ENCODE measurements at places on chromosomes 2 and 18.

DNA sequence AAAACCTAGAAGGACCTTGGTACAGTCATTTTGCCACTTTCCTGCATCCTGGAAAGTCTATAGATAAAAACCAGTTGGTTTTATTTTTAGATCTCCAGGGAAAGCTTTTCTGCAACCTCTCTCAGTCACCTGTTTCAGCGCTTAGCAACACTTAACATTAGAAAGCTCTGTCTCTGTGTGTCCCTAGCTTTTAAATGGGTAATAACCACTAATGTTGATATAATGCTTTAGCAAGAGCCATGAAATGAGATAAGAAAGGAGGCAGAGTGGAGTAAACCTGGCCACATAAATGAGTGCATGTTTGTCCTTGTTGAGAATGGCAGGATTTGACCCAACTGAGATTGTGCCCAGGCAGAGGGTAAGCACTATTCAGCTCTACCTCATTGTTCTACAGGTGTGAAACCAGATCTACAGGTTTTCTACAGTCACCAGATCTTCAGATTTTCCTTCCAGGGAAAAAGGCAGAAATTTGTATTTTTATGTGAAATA, 44.8 kb downstream of the MARCHF4 start:
- DNase-seq = no peak

DNA sequence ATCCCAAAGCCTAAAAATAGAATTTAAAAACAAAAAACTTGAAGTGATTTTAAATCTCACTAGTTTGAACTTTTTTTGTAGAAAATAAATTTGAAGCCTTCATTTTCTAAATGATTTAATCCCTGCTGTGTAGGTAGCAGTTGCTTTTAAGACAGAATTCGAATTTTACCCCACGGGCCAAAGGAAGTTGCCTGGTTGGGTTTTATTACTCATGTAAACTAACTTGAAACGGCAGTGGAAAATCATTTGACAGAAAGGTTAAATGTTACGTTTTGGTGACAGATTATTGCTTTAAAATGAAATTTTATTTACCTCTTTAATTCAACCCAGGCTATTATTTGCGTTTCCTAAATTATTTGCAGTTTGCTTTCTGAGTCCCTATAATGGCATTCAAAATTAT, 2.0 kb downstream of the MAPRE2 start:
- DNase-seq = no peak

DNA sequence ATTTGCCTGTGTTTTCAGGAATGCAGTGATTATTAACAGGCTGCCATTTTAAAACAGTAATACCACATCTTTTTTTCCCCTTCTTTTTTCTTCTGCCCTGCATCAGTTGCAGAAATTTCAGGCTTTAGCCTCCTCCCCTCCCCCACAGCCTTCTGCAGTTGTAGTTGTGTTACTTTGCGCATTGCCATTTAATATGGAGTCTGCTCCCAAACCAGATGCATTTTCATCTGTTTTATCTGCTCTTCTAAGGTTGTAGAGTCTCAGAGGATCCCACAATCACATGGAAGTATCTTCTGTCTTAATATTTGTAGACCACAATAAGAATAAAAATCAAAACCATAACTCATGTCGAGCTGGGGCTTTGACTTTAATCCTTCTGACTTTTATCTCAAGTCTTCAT, 3.8 kb downstream of the ASXL3 start:
- DNase-seq = no peak

- DNase-seq = no peak
Observed at GRCh38 chr2:195092341-195092740, 564.7 kb upstream of the SLC39A10 start.

GRCh38 chr2:210189452-210190138, 18.4 kb upstream of the KANSL1L start:
- no peak for DNase-seq

GRCh38 chr2:27735263-27735904, 36.1 kb upstream of the MRPL33 start:
- peak; percentile 54 for DNase-seq

DNA sequence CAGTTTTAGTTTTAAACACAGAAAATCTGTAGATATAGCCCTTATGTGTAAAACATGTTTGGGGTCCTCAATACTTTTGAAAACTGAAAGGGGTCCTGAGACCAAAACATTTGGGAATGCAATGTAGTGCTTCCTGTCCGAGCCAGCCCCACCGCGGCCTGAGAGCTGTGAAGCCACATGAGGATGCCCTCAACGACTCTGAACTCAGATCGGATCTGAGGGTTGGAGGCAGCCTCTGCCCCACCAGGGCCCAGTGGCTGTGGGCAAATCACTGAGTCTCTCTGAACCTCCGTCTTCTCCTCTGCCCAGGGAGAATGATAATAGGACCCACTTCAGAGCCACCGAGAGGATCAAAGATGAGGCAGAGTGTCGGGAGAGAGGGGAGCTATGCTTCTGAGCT, 33.4 kb upstream of the HPCAL1 start:
- no peak for DNase-seq

GRCh38 chr2:240788482-240788881, 31.5 kb downstream of the KIF1A start:
- no peak for DNase-seq

GRCh38 chr2:191432121-191432520, 186.9 kb downstream of the MYO1B start:
- no peak for DNase-seq

GRCh38 chr18:49464718-49465598, 4.5 kb upstream of the DYM start:
- peak; percentile 23 for DNase-seq

- DNase-seq = peak; percentile 47
Observed at GRCh38 chr2:152348388-152348787, 13.4 kb downstream of the FMNL2 start.

- no peak for DNase-seq
Observed at GRCh38 chr2:37636381-37637066, 34.9 kb downstream of the CDC42EP3 start.

- no peak for DNase-seq
Observed at GRCh38 chr18:76765649-76766048, 56.7 kb upstream of the ZNF236 start.

GRCh38 chr2:8761529-8762164, 75.8 kb downstream of the KIDINS220 start:
- peak; percentile 42 for DNase-seq

GRCh38 chr2:20596973-20597859, 53.7 kb downstream of the HS1BP3 start:
- peak; percentile 58 for DNase-seq

GRCh38 chr2:152428800-152429582, 94.0 kb downstream of the FMNL2 start:
- DNase-seq = no peak

- DNase-seq = no peak
Observed at GRCh38 chr2:132438691-132439090, 22.1 kb downstream of the GPR39 start.

- DNase-seq = no peak
Observed at GRCh38 chr2:237280939-237281338, 133.0 kb downstream of the COL6A3 start.

DNA sequence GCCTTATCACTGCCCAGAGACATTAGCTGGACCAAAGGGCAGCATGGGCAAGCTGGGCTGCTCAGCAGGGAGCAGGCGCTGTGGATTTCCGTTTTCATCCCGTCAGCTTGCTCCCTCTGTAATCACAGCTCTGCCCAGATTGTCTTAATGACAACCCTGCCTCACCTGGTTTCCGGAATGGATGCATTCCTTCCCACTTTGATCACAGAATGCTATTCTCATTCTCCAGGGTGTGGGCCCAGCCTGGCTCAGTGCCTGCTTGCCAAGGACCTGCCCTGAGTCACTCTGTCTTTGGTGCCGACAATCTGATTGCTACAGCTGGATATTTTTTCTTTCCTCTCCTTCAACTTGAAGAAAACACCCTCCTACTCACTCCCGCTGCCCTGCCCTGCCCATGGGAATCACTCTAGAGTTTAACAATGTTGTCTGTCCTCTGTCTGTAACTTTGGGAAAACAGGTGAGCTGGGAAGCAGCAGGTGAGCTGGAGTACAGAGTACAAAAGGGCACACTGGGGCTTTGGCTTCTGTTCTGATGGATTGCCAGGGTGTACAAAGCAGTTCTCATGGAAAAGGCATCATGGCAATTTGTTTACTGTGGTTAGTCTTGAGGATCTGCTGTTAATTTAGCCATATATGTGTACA, 27.2 kb upstream of the FAM136A start:
- no peak for DNase-seq

GRCh38 chr2:65317841-65318240, 90.2 kb downstream of the ACTR2 start:
- DNase-seq = no peak

- no peak for DNase-seq
Observed at GRCh38 chr2:40364151-40364874, 87.6 kb downstream of the SLC8A1 start.

DNA sequence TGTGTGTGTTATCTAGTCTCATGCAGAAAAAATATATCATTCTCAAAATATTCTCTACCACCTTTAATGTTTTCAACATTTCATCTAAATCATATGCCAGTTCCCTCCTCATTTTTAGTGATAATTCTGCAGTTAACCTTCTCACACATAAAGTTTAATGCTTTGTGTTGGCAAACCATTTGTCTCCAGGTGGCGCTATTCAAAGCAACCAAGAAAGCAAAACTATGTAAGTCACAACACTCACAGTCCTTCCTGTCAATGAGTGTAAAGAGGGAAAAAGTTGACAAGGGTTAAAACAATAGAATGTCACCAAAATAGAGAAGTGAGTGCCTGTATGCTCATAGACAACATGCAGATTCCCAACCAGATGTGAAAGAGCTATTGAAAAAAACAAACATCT, 961.6 kb upstream of the LRRTM1 start:
- DNase-seq = no peak

Data from suppressor macrophage (primary cell).